T47D (cell line): ENCODE measurements at places on chromosomes 1 and 21.

DNA sequence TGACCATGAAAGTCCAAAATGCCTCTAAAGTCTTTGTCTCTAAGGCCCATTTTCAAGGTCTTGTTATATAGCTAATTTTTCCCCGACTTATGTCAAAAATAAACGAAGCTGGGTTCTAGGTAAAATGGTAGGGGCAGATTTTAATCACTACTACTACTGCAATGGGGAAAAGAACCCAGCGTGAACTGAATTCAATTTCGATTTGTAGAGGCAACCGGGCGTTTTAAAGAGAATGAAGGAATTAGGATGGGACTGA lies 536 bp upstream of the EXO1 start:
- no peak for DNase-seq

GRCh38 chr1:179169616-179170467 lies 59.6 kb downstream of the ABL2 start:
- DNase-seq: no peak

- no peak for DNase-seq
Observed at GRCh38 chr1:229883504-229884200, 183.4 kb upstream of the GALNT2 start.

- DNase-seq: no peak
Observed at GRCh38 chr1:236515443-236515958, 8.3 kb upstream of the LGALS8 start.

DNA sequence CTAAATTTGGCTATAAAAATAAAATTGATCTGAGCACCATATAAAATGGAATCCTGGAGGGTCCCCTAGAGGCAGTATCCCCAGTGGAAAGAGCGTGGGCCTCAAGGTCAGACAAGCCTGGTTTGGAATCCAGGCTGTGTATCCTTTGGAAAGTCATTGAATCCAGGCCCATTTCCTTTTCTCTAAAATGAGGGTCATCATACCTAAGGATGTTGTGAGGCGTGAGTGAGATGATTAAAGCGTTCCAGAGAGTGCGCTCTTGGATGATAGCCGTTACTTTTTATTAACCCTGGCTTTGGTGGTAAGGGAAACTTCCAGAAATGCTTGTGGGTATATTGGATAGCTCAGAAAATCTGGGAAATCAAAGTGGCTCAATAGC lies 683 bp upstream of the ZNF436 start:
- no peak for DNase-seq

DNA sequence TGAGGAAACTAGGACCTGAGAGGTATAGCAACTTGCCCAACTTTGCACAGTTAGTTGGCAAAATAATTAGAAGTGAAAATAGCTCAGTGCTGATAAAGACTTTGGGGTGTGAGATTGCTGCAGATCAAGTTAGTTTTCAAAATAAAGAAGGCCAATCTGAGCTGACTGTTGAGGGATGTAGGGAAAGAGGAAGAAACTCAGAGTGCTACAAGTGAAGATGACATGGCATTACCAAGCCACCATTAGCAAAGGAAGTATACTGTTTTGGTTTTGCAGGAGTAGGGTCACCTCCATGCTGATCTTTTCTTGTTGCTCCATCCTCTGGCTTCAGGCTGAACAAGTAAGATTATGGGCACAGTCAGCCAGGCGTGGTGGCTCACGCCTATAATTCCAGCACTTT lies 78.7 kb upstream of the ADAM30 start:
- no peak for DNase-seq
